ENCODE measurements at places on chromosomes 7 and 10. TPM values are rescaled to one million over a fixed set of nuclear protein-coding genes. Genes with fewer than 3 reads are reported as not detected.

PDK4 gene
- 20.4 TPM for total RNA-seq

GPRIN2 gene
- total RNA-seq, result 3.7 TPM

C10orf62 gene
- 1.9 TPM for total RNA-seq

ZNF467 gene
- 8.5 TPM for total RNA-seq

ATOH7 gene
- 0.14 TPM for total RNA-seq

OR2A12 gene
- not detected for total RNA-seq

TRIM73 gene
- 3.0 TPM for total RNA-seq

DNA sequence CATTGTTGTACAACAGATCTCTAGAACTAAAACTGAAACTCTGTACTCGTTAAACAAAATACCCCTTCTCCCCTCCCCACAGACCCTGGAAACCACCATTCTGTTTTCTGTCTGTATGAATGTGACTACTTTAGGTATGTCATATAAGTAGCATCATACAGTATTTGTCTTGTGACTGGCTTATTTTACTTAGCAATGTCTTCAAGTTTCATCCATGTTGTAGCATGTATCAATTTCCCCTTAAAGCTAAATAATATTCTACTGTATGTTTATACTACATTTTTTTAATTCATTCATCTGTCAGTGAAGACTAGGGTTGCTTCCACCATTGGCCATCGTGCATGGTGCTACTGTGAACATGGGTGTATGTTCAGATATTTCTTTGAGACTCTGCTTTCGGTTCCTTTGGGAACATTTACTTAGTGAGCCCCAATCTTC lies 71.2 kb upstream of the RPA3 start:
- H3K27me3 ChIP-seq, result no peaks in the 10 kb centered on the region
- DNase-seq, result no peak
- H3K36me3 ChIP-seq, result no peaks in the 10 kb centered on the region
- H3K27ac ChIP-seq, result no peak overlapping the region
- H3K4me1 ChIP-seq, result no peaks in the 10 kb centered on the region

- peaks cover 9% of the 10 kb centered on the region for H3K4me1 ChIP-seq
- H3K27me3 ChIP-seq, result no peaks in the 10 kb centered on the region
- peak overlapping the region; percentile 73 for H3K27ac ChIP-seq
- no peaks in the 10 kb centered on the region for H3K36me3 ChIP-seq
- peak; percentile 52 for DNase-seq
- H3K4me3 ChIP-seq, result peak overlapping the region; percentile 65
Measured at GRCh38 chr10:21517134-21518031, 8.1 kb downstream of the SKIDA1 start.

- no peak overlapping the region for H3K27ac ChIP-seq
- DNase-seq, result no peak
- H3K4me3 ChIP-seq, result no peak overlapping the region
- no peaks in the 10 kb centered on the region for H3K27me3 ChIP-seq
- H3K36me3 ChIP-seq, result no peaks in the 10 kb centered on the region
Measured at GRCh38 chr10:112948196-112948595, 1.9 kb upstream of the TCF7L2 start.

GRCh38 chr7:102004848-102005247 lies 187.4 kb downstream of the CUX1 start:
- no peak overlapping the region for H3K4me3 ChIP-seq
- no peaks in the 10 kb centered on the region for H3K4me1 ChIP-seq
- H3K27me3 ChIP-seq, result no peaks in the 10 kb centered on the region
- H3K36me3 ChIP-seq, result no peaks in the 10 kb centered on the region
- H3K27ac ChIP-seq, result no peak overlapping the region

DNA sequence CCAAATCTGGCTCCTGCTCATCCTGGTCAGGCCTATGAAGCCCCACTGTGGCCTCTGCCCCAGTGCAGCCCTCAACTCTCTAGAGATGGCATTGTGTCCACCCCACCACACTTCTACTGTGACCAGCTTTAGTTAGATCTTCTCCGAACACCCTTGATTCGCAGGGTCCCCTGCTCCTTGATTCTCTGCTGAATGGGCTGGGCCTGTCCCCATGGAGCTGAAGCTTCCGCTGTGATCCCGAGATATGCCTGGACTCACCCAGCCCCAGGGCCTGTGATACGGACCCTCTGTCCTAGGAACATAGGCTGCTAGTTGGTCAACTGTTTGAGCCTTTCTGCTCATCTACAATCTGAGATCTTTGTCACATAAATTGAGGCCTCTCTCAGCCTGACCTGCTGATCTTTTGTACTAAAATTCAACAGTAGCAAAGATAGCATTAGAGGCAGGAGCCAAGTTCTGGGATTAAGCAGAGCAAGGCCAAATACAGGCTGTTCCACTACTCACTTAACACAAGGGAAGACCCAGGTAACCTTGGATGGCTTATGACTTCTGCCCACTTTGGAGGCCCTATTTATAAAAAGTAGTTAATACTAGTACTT lies 6.5 kb upstream of the PPIF start:
- no peak for DNase-seq
- H3K4me3 ChIP-seq, result no peak overlapping the region
- H3K27me3 ChIP-seq, result no peaks in the 10 kb centered on the region
- H3K36me3 ChIP-seq, result no peaks in the 10 kb centered on the region
- peaks cover 26% of the 10 kb centered on the region for H3K4me1 ChIP-seq

DNA sequence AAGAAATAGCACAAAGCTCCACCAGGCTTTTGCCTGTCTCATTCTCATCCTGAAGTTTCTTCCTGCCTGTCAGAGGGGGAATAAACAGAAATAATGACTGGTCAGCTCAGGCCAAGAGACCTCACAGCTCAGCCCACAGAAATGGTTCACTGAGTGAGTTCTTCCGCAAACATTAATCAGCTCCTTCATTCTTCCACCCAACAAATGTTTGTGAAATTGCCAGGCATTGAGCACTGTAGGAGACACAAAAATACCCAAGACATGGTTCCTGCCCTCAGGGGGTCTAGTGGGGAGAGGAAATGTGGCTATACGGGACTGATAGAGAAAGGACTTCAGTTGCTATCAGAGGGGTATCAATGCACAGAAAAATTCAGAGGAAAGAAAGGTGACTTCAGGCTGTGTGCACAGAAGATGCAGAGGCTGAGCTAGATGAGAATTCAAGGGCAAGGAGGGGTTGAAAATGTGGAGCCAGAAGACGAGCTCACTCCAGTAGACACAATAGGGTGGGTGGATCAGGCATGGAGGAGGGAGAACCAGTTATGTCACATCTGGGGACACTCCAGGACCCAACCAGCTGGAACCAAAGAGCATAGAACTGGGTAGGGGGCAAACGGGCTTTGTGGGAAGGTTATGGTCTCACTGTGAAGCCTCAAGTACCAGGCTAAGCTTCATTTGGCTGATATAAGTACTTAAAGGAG lies 20.9 kb downstream of the MYOF start:
- no peak for DNase-seq
- H3K4me1 ChIP-seq, result no peaks in the 10 kb centered on the region
- H3K27me3 ChIP-seq, result no peaks in the 10 kb centered on the region
- no peak overlapping the region for H3K4me3 ChIP-seq

- no peak for DNase-seq
- H3K27me3 ChIP-seq, result no peaks in the 10 kb centered on the region
- H3K4me1 ChIP-seq, result no peaks in the 10 kb centered on the region
- H3K4me3 ChIP-seq, result no peak overlapping the region
- H3K36me3 ChIP-seq, result no peaks in the 10 kb centered on the region
Measured at GRCh38 chr7:157876469-157877285, 539.9 kb downstream of the DNAJB6 start.

DNA sequence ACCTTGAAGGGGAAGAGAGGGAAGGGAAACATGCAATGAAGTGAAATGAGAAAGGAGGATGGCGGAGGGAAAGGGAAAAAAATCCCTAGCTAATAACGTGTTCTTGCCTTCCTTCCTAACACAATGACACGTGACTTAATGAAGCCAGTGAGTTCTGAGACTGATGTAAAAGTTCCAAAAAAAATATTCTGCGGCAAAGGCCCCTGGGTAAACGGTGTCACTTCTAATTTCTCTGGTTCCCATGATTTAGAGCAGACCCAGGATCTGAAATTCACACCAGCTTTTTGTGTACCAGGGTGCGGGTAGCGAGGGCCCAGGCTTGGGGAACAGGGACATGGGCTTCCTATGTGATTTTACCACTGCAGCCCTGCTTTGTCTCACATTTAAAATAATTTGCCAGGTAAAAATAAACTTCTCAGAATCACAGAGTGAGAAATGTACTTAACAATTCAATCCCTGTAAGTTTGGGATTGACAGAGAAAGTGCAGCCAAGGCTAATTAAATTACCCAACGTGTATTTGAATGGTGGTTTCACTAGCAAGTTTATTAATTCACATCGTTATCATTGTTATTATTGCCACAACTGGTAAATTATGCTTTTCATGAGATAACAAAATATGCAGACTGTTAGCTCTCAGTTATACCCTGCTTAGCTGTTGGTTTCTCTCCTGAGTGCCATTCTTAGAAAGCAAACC lies 182.4 kb downstream of the SEM1 start:
- H3K27me3 ChIP-seq, result no peaks in the 10 kb centered on the region
- no peaks in the 10 kb centered on the region for H3K4me1 ChIP-seq
- no peak overlapping the region for H3K27ac ChIP-seq
- no peaks in the 10 kb centered on the region for H3K36me3 ChIP-seq
- H3K4me3 ChIP-seq, result no peak overlapping the region

- no peaks in the 10 kb centered on the region for H3K4me1 ChIP-seq
- no peak overlapping the region for H3K27ac ChIP-seq
- H3K36me3 ChIP-seq, result no peaks in the 10 kb centered on the region
Measured at GRCh38 chr7:105775580-105775979, 100.8 kb downstream of the ATXN7L1 start.

GRCh38 chr7:158765020-158765419 lies 60.4 kb upstream of the NCAPG2 start:
- no peaks in the 10 kb centered on the region for H3K36me3 ChIP-seq
- no peaks in the 10 kb centered on the region for H3K27me3 ChIP-seq
- H3K4me3 ChIP-seq, result no peak overlapping the region
- DNase-seq, result no peak

- H3K4me1 ChIP-seq, result peaks cover 18% of the 10 kb centered on the region
- no peaks in the 10 kb centered on the region for H3K27me3 ChIP-seq
- H3K27ac ChIP-seq, result peak overlapping the region; percentile 2
Measured at GRCh38 chr10:112775892-112776674, 174.0 kb upstream of the TCF7L2 start.

DNA sequence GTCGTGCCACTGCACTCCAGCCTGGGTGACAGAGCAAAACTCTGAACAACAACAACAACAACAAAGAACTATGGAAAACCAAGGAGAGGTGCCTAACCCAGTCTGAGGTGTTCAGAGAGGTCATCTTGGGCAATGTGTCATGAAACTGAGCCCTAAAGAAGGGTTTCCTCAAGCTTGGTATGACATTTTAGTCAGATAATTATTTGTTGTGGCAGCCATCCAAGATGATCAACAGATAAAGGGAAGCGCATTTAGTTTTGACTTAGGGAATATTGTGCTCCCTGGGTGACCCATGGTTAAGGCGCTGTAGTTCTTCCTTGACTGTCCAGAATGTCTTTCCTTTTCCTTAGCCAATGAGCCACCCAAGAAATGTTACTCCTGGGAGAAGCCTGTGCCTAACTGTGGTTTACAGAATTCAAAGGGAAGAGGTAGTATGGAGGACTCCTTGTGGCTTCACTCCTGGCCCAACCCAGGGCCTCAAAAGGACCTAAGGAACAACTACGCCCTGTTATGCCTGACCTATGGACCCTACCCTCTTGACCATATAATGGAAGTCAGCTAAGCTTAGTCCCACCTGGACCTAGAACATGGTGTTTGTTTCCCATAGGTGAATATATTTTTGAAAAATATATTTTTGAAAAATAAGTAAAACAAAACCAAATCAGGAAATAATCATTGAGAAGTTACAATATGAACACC lies 42.4 kb downstream of the TPST1 start:
- no peaks in the 10 kb centered on the region for H3K4me1 ChIP-seq
- no peak for DNase-seq
- H3K36me3 ChIP-seq, result no peaks in the 10 kb centered on the region
- H3K4me3 ChIP-seq, result no peak overlapping the region
- H3K27me3 ChIP-seq, result no peaks in the 10 kb centered on the region

DNA sequence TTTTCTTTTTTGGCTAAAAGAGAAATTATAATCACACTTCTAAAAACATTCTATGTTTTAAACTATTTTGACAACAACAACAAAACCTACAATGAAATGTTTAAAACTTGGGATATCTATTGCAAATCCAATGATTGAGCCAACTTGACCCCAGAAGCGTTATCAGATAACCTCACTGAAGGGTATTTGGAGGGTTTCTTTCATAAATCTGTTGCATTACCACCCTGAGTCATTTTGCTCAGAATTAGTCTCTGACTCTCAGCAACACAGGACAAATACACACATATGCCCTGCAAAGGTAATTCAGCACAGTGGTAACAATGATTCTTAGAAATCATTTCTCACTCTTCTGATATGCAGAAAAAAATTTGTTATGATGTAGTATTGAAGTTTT lies 2.3 kb upstream of the COL1A2 start:
- no peak overlapping the region for H3K27ac ChIP-seq
- no peak overlapping the region for H3K4me3 ChIP-seq
- DNase-seq, result no peak
- peaks cover 5% of the 10 kb centered on the region for H3K27me3 ChIP-seq

DNA sequence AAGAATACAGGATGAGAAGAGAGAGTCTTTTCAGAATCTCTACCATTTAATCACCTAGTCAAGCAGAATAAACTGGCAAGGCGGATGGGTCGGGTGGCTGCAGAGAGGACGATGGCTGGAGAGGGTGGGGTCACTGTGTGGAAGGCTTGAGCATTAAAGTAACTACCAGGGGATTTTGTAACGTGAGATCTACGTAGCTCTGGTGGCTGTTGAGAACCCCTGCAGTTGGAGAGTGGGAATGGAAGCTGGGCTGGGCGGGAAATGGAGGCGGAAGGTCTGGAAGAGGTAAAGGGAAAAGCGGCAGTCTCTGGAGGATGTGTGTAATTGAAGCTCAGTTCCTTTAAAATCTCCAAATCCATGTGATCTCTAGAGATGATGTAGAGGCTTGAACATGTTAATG lies 135.0 kb downstream of the GATA3 start:
- no peaks in the 10 kb centered on the region for H3K4me1 ChIP-seq
- no peaks in the 10 kb centered on the region for H3K27me3 ChIP-seq
- DNase-seq, result no peak
- no peak overlapping the region for H3K4me3 ChIP-seq
- H3K27ac ChIP-seq, result no peak overlapping the region

DNA sequence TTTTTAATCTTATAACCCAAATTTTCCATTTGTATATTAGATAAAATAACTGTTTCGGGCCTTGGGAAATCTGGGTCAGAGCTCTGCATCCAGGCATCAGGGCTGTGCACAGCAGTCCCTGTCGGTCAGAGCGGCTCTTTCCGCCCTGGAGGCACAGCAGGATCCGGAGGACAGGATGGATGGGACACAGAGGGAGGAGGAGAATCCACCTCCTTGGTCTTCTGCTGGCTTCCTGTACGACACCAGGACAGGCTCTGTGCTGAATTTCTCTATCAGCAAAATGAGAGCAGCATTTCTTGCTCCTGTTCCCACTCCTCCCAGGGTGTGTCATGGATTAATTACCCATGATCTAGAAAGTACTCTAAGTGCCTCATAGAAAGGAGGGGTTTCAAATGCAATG lies 254.9 kb downstream of the SKAP2 start:
- no peak for DNase-seq
- no peaks in the 10 kb centered on the region for H3K27me3 ChIP-seq
- no peak overlapping the region for H3K27ac ChIP-seq
- no peaks in the 10 kb centered on the region for H3K4me1 ChIP-seq
